Activated naive CD4-positive, alpha-beta T cell treated with anti-CD3 and anti-CD28 coated beads, Interleukin-2, amount 50 U/mL, for 16 hours (primary cell): ENCODE measurements at places on chromosomes 5 and 9.

DNA sequence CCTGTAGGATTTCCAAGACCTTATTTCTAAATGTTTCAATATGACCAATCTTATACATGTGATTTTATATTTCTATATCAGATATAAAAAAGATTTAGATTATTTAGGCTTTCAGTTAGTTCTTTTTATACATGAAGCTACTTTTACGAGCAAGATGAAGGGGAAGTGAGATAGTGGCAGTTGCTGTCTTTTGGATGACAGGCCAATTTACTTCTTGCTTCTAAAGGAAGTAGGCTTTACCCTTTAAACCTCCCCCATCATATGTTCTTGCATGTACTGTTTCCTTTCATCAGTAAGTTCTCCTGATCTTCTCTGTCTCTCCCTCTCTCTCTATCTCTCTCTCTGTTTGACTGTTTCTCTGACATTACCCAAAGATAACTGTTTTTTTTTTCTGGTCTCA, 4.0 kb upstream of the TYRP1 start:
- no peak for DNase-seq

DNA sequence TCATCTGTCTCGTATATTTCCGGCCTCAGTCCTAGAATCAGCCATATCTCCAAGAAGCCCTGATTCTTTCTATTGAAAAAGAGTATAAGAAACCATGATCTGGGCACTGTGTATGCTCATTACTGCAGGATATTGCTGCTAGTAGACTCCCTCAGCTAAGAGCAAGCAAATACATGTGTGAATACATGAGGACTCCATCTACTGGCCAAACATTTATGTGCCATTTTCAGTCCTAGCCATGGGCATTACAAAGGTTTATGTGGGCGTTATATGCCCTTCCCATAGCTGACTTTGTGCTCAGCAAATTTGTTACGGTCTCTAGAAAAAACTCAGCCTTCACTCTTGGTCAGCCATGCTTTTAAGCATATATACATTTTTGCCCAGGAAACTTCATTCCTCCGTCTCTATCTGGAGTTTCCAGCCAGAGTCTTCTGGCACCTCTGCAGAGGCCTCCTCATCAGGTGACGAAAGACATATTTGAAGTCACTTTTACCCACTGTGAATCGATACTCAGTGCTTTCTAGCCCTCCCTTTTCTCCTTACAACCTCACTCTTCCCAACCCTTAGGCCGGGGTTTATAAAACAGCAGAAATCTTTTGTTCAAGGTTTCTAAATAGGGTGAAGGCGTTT, 1495.6 kb upstream of the CDH6 start:
- DNase-seq = no peak

- DNase-seq = no peak
Observed at GRCh38 chr9:77224746-77225312, 47.5 kb downstream of the VPS13A start.

GRCh38 chr9:123115146-123115913, 81.9 kb downstream of the GPR21 start:
- DNase-seq = no peak

GRCh38 chr9:1960342-1961042, 54.7 kb upstream of the SMARCA2 start:
- DNase-seq = no peak

- no peak for DNase-seq
Observed at GRCh38 chr5:139671096-139671841, 23.1 kb downstream of the CXXC5 start.

DNA sequence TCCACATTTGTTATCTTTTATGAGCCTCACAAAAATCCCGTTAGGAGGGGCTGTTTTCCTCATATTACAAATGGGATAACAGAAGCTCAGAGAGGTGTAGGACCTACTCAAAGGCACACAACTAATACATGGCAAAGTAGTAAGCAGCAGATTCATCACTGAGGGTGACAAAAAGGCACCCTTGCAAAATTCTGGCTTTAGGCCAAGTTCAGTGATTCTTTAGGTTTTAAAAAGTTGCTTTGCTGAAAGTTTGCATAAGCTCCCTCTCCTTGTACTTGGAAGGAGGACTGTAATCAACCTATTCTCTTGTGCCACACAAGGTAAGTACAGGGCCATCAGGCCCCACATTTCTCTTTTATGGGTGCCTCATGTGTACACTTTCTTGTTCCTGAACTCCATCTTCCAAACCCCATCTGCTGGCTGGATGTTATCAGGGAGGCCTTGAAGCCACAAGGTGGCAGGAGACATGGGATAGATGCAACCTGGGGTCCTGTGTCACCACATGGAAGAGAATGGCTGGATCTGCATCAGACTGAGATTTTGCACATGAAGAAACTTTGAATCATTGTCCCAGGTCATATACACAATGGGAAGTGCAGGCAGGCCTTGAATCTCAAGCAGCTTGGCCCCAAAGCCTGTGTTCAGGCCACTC, 311.6 kb downstream of the MSX2 start:
- no peak for DNase-seq

DNA sequence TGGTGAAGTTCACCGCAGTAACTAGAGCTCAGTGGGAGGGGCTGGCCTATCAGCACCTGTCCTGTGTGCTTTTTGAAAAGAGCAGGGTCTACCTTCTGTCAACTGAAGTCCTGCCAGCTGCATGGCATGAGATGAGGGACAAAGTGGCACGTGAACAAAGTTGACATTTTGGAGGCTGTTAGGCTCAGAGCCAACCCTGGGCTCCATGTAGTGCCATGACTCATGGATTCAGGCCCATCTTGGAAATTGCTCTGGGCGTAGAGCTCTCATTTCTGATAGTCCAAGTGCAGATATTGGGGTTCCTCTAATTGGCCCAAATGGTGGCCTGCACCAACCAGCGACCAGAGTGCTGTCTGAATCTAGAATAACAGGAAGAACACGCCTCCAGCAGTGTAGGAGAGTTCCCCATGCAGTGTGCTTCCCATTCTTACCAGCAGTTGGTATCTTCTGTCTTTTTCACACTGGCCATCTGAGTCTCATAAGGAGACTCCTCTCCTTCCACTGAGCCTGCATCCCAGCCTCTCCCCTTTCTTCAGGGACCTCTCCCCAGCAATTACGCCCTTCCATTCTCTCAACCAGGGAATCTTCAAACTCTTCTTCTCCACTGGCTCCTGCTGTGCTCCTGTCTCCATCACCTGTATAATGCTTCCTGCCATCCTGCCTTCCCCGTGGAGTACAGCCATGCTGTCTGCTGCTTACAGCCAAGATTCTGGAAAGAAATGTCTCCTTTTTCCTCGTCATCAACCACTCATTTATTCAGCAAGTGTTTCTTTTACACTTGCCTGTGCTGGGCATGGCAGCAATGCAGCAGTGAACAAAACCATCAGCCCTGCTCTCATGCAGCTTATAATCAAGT, 30.4 kb downstream of the IRF1 start:
- no peak for DNase-seq

GRCh38 chr5:126677121-126677520, 76.4 kb downstream of the PHAX start:
- no peak for DNase-seq

DNA sequence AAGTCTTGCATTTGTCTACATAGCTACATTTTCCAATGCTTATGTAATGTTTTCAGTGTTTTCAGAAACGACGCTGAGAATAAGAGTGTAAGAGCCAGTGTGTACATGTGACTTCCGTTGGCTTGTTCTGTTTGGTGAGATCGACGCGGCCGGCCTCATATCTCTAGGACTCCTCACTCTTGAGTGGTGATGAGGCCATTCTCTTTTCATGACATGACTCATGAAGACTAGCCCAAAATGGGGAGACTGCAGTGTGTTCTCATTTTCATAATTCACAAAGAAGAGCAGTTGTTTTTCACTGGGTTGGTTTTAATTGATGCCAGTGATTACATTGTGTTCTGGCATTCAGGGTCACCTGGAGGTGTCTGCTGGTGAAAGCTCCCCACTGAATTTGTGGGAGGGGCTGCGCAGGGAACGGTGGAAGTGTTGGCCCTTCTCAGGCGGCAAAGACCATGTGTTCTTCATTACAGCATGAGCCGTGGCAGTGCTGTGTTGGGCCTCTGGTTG, 131.5 kb upstream of the OTULINL start:
- no peak for DNase-seq

DNA sequence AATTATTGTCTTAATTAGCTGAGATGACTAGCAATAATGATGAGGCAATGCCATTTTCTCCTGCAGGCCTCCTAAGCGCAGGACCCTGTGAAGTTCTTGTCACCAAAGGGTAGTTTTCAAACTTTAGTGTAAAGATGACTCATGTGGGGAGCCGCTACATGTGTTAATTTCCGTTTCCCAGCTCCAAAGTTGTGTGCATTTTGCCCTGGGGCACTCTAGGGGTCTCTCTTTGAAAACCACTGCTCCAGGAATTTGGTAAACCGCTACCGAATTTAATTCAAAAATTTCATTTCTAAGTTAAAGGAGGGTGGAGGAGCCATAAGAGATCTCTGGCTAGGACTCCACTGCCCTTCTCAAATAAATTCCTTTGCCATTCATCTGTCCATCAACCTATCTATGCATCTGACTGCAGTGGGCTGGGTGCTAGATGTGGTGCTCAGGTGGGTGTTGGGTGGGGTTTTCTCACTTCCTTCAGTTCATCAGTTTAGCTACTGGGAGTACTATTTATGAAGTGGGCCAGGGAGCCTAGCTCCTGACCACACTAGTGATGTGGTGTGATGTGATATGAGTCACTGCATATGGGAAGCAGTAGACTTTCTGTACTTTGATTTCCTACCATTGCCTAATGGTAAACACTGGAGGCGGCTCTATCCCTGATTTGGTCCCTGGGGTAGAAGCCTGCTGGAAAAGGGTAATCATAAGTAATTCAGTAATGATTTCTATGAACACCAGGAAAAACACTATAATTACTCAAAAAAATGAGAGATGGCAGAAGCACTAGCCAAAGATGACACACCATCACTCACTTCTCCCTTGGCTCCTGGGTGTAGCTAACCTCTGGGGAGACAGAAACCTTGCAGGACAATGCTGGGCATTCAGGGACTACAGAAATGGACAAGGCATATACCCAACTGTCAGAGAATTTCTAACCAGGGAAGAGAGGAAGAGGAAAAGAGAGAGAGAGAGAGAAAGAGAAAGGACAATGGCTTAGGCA, 4.0 kb upstream of the ZSWIM6 start:
- no peak for DNase-seq

GRCh38 chr9:86308687-86309086, 26.3 kb upstream of the ISCA1 start:
- DNase-seq = no peak

DNA sequence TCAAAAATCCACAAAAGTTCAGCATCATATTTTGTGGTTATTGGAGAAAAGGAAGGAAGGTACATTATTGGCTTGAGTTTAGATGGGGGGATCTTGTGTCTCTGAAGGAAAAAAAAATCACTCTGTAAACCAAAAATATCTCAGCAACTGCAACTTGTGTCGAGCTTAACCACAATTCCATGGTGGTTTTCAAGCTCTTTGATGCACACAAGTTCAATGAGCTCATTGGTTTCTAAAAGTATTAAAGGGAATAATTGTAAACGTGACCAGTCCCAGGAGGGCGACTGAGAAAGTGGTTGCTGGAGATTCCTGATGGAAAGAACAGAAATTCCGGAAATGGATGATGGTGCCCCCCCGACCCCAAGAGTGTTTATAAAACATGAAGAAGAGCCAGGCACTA, 173.8 kb downstream of the PSAT1 start:
- no peak for DNase-seq

DNA sequence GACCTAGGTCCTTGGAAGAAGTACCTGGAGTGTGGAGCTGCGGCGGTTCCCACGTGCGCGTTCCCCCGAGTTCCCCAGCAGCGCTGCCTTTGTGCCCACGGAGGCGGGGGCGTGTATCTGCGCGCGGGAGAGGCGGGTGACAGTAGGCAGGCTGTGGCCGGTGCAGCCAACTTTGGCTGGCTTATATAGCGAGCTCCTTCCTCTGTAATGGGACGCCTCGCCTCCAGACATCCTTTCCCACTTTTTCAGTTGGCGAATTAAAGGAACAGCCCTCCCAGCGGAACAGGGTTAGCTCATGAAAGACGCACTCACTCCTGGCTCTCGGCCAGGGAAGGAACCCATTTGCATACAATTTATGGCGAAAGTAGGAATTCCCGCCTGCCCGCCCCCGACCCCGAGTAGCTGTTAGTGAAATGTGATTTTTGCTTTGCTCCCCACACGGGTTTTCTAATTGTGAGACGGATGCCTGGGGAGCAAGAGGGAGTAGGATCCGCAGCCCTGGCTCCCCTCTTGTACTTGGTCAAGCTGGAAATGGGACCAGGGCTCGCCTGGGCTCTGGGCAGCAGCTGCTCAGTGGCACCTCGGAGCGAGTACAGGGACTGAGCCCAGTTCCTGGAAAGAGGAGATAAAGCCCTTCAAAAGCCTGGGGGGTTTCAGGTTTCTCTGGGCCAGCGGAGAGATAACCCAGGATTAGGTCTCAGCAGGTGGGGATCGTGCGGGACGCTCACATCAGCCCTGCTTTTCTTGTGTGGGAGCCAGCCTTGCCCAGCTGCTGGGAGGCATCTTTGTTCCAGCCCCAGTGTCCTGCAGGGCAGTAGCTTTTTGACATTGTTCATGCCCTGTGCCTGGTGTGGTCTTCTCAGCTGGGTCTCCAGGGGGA, at the start of gene TNC:
TSS of gene TNC (minus strand) at position 159 of the 880 bp plus-strand sequence. CDS start 27,139 bp downstream, outside the sequence.
- DNase-seq = no peak

GRCh38 chr9:14119694-14120514, 194.0 kb downstream of the NFIB start:
- no peak for DNase-seq

DNA sequence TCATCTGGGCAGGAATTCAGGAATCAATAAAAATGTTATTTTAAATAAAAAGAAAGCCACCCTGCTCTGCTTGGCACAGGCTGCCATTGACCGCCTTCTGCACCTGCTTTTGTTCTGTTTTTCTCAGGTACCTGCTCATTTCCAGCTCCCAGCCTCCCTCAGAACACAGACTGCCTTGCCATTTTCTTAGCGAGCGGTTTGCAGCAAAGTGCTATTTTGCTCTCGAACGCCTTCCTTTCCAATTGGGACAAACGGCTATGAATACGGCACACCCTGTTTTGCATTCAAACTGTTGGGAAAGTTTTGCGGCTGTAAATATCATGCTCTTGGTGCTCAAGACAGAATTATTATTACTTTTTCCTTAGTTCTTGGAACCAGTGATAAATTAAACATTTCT, 25.1 kb upstream of the FCN1 start:
- DNase-seq = no peak

DNA sequence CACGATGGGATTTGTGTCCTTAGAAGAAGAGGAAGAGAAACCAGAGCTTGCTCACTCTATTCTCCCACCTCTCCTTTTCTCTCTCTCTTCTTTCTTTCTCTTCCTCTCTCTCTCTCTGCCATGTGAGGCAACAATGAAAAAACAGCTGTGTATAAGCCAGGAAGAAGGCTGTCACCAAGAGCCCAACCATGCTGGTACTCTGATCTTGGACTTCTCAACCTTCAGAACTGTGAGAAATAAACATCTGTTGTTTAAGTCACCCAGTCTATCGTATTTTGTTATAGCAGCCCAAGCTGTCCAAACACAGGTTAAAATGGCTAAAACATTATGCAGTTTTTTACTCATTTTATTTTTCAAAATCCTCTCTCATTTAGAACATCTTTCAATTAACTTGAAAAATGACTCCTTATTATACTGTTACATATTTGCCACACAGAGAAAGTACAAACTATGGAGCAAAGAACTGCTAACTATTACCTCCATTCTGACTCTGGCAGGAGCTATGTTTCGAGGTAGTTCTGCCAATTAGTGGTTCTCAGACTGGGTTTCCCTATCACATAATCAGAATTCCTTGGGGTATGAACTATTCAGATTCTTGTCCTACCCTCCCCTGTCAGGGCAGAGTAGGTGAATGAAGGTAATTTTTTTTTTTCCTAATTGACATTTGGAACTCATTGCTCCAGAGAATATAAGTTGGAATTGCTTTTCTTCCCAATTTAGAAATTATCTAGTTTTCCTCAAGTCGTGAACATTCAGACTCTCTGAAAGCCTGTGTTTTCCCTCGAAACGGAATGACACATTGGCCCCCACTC, 434.6 kb downstream of the ENC1 start:
- no peak for DNase-seq
